ENCODE measurements at places on chromosomes 4 and X. TPM values are rescaled to one million over a fixed set of nuclear protein-coding genes. Genes with fewer than 3 reads are reported as not detected.

Gene KLB
- total RNA-seq, result not detected

Gene GC
- total RNA-seq, result not detected

Gene BMX
- not detected for total RNA-seq

DNA sequence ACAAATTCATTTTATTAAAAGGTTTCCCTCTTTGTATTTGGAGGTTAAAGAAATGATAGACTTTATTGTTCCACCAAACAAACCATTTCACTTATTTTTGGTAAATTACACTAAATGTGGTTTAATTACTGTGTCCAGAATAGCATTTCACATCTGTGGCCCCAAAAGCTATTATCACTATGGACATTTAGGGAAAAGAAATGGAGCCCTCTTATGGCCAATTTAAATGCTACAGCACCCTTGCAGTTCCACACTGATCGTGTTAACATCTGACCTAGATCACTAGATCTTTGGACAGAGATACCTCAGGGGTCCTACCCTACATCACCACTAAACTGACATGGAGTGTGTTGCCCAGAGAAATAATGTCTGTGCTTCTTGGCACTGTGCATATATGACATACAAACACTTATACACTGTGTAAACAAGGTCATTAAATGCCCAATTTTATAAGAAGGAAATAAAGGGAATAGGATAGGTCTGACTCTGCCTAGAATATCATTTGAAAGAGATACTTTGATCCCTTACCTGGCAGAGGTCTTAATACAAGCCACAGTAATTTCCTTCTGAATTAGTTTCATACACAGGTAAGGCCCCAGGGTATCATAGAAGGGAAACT lies 163.9 kb downstream of the KDR start:
- DNase-seq, result no peak
- H3K27me3 ChIP-seq, result no peaks in the 10 kb centered on the region
- H3K4me1 ChIP-seq, result peaks cover 2% of the 10 kb centered on the region
- H3K4me3 ChIP-seq, result no peak overlapping the region

- H3K27me3 ChIP-seq, result no peaks in the 10 kb centered on the region
- no peak overlapping the region for H3K4me3 ChIP-seq
- H3K27ac ChIP-seq, result no peak overlapping the region
- DNase-seq, result no peak
- peaks cover 7% of the 10 kb centered on the region for H3K4me1 ChIP-seq
These were observed 17.0 kb downstream of the LAMP2 start for GRCh38 chrX:120452131-120452530.

DNA sequence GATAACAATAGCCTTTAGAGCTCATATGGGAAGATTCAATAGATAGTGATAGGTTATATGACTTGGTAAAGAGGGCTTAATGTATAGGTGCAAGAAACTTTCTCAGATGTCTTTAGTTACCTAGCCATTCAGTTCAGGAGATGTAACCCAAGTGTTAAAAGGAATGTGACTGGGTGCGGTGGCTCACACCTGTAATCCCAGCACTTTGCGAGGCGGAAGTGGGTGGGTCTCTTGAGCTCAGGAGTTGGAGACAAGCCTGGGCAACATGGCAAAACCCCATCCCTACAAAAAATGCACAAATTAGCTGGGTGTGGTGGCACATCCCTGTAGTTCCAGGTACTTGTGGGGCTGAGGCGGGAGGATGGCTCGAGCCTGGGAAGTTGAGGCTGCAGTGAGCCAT lies 7.9 kb downstream of the TET2 start:
- H3K36me3 ChIP-seq, result peaks cover 36% of the 10 kb centered on the region
- no peak overlapping the region for H3K4me3 ChIP-seq
- H3K27me3 ChIP-seq, result no peaks in the 10 kb centered on the region
- peaks cover 20% of the 10 kb centered on the region for H3K4me1 ChIP-seq
- no peak overlapping the region for H3K27ac ChIP-seq

DNA sequence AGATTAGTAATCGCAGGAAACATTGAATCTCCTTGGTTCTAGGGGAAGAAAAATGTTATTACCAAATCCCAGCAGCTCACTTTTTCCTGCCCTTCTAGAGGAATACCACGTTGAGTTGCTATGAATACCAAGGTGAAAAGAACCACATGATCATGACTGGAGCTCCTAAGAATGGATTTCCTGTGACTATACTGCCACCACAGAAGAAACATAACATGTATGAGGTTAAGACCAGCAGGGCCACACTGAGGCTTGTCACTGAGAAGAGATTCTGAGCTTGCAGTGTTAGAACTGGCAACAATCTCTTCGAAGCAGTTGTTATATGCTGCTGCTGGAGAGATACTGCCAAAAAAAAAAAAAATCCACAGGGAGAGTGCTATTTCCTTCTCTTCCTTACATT lies 1235.3 kb downstream of the FSTL5 start:
- H3K4me1 ChIP-seq, result no peaks in the 10 kb centered on the region
- no peaks in the 10 kb centered on the region for H3K27me3 ChIP-seq
- DNase-seq, result no peak
- no peak overlapping the region for H3K27ac ChIP-seq
- H3K4me3 ChIP-seq, result no peak overlapping the region
- H3K36me3 ChIP-seq, result no peaks in the 10 kb centered on the region

GRCh38 chr4:24917076-24917856 lies 4.4 kb upstream of the CCDC149 start:
- DNase-seq, result no peak
- no peak overlapping the region for H3K27ac ChIP-seq
- H3K36me3 ChIP-seq, result peaks cover 2% of the 10 kb centered on the region
- H3K27me3 ChIP-seq, result peaks cover 19% of the 10 kb centered on the region
- no peak overlapping the region for H3K4me3 ChIP-seq

- H3K36me3 ChIP-seq, result no peaks in the 10 kb centered on the region
- H3K4me3 ChIP-seq, result no peak overlapping the region
- H3K4me1 ChIP-seq, result no peaks in the 10 kb centered on the region
- H3K27ac ChIP-seq, result no peak overlapping the region
These were observed 90.5 kb upstream of the WDR1 start for GRCh38 chr4:10207116-10207515.

GRCh38 chr4:146247356-146247755 lies 33.0 kb downstream of the REELD1 start:
- peaks cover 6% of the 10 kb centered on the region for H3K36me3 ChIP-seq
- DNase-seq, result no peak
- H3K27ac ChIP-seq, result no peak overlapping the region
- no peak overlapping the region for H3K4me3 ChIP-seq

DNA sequence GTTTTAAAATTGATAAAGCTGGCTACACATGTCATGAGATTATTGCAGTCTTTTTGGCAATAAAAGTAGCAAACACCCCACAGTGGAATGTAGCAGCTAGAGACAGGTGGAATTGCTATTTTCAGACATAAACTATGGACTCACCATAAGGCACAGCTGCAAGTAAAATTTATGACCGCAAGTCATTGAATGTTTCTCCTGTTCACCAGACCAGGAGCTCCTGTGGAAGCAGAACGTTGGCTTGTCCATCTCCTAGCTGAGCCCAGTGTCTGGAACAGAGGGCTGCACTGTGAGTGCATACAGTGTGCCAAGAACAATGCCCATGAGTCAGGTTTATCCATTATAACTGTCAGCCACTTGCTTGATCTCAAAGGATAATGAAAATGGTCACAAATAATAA lies 538.2 kb downstream of the INPP4B start:
- DNase-seq, result no peak
- H3K36me3 ChIP-seq, result peaks cover 37% of the 10 kb centered on the region
- peaks cover 3% of the 10 kb centered on the region for H3K4me1 ChIP-seq
- no peaks in the 10 kb centered on the region for H3K27me3 ChIP-seq

DNA sequence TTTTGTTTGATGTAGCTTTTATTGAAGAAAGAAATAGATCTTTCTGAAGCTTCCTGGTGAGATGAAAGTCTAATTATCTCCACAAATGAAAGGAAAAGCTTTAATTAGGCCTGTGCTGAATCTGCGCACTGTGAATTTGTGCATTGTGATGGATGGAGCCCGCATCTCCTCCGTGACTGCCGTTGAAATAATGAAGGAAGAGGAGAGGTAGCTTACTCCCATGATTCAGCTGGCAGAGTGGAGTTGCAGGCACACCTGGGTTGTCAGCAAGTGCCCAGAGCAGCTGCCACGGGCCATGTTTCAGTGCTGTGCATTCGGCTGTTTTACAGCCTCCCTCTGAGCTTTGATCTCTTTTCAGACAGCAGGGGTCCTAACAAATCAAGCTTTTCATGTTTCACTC lies 735.3 kb upstream of the TENM3 start:
- H3K27ac ChIP-seq, result no peak overlapping the region
- H3K4me1 ChIP-seq, result no peaks in the 10 kb centered on the region
- H3K4me3 ChIP-seq, result no peak overlapping the region
- H3K27me3 ChIP-seq, result no peaks in the 10 kb centered on the region
- no peak for DNase-seq
- no peaks in the 10 kb centered on the region for H3K36me3 ChIP-seq

- H3K27ac ChIP-seq, result no peak overlapping the region
- no peak overlapping the region for H3K4me3 ChIP-seq
- peaks cover 6% of the 10 kb centered on the region for H3K27me3 ChIP-seq
- peaks cover 5% of the 10 kb centered on the region for H3K4me1 ChIP-seq
These were observed 200.6 kb downstream of the BCOR start for GRCh38 chrX:39896951-39897740.

GRCh38 chr4:142281999-142282398 lies 564.1 kb downstream of the INPP4B start:
- H3K4me3 ChIP-seq, result no peak overlapping the region
- H3K27me3 ChIP-seq, result no peaks in the 10 kb centered on the region
- H3K27ac ChIP-seq, result no peak overlapping the region
- H3K4me1 ChIP-seq, result peaks cover 9% of the 10 kb centered on the region
- peaks cover 12% of the 10 kb centered on the region for H3K36me3 ChIP-seq
- DNase-seq, result no peak
